ENCODE measurements at places on chromosomes 16 and 17.

GRCh38 chr16:30437511-30438046 is 7.7 kb upstream of the DCTPP1 start:
- no peak for DNase-seq

DNA sequence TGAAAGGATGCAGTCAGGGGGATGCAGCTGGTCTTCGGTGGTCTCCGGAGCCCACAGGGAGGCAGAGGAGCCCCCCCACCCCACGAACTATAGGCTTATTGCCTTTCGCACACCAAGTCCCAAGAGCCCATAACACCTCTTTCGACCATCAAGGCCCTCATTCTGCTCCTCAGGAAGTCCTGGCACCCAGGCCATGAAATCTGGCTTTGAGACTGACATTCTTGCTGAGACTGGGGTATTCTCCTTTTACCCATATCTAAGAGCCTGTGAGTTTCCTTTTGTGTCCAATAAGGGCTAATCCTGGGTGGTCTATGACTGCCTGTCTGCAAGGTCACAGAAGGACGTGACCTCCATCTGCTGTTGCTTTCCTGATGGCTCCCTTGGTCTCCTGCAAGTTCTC is 6.4 kb upstream of the ARL4D start:
- DNase-seq: no peak

GRCh38 chr17:19730843-19731242 is 14.5 kb upstream of the SLC47A2 start:
- no peak for DNase-seq

DNA sequence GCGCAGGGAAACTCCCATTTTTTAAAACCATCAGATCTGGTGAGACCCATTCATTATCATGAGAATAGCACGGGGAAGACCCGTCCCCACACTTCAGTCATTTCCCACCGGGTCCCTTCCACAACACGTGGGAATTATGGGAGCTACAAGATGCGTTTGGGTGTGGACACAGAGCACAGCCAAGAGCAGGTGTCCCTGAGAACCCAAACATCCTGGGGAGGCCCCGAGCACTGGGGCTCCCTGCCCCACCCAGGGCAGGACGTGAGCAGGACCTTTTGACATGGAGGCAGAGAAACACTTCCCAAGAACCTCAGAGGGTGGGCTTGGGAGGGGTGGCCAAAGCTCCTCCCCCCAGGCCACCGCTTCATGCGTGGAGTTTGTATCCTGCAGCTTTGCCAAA is 89.9 kb upstream of the DNAH17 start:
- DNase-seq: no peak

GRCh38 chr17:77328823-77329740 is 188.3 kb downstream of the SEC14L1 start:
- DNase-seq: no peak

DNA sequence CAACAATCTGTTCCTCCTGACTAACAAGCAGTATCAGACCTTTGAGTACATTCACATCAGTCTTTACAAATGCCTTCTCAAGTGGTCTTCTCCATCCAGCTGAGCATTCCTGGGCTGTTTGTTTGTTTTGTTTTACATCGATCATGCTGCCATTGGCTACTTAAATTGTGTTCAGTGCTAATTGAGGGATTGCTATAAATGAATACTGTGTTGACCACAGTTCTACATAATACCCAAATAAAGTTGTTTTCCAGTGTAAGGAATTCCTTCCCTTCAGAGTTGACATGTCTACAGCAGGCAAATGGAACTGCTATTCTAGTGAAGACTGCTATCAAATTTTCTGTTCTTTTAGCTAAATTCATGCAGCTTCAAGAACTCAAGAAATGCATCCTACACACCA is 3.2 kb downstream of the CDH8 start:
- DNase-seq: no peak

DNA sequence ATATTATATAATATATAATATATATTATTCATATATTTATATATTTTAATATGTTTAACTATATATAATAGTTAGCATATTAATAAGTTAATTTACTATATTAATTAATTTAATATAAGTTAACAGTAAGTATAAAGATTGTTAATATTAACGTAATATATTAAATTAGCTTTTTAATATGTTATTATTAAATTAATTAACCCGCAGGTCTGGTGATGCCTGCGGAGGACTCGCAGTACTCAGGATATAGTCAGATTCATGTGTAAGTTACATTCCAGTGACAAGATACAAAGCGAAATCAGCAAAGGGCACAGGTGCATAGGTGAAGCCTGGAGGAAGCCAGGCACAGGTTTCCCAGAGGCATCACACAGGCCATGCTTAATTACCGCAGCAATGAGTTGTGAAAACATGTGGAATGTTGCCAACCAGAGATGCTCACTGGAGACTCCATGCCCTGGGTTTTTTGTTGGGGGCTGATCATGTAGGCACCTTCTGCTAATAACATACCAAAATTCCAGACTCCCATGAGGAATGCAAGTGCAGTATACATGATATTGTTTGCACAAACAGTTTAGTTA is 130.4 kb upstream of the MPHOSPH6 start:
- DNase-seq: no peak

DNA sequence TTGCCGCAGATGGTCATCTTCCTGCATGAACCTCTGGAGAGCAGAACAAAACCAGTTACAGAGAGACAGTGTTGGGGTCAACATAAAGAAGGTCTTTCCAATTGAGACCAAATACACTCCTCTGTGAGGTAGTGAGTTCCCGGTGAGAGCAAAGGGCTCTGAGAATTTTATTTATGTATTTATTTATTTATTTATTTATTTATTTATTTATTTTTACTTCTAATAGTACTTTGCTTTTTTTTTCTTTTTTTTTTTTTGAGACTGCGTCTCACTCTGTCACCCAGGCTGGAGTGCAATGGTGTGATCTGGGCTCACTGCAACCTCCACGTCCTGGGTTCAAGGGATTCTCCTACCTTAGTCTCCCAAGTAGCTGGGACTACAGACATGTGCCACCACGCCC is 12.1 kb upstream of the COTL1 start:
- no peak for DNase-seq

DNA sequence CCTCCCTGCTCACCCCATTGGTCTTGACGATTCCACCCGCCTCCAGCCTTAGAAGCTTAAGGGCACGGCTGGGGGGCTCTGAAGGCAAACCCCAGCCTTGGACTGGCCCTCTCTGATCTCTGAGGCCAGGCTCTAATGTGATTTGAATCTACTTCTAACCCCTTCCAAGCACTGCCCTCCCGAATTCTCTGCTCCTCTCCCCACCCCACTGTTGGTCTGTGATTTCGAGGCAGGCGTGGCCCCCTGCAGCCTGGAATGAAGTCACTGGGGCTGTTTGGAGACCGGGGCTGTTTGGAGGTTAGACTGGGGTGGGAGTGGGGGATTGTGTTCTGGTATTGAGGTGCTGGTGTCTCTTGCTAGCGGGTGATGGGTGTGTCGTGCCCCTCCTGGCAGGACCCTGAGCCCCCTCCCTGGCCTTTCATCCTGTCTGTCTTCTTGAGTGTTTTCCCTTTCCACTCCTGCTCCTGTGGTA is 2.2 kb downstream of the GRB7 start:
- DNase-seq: no peak

DNA sequence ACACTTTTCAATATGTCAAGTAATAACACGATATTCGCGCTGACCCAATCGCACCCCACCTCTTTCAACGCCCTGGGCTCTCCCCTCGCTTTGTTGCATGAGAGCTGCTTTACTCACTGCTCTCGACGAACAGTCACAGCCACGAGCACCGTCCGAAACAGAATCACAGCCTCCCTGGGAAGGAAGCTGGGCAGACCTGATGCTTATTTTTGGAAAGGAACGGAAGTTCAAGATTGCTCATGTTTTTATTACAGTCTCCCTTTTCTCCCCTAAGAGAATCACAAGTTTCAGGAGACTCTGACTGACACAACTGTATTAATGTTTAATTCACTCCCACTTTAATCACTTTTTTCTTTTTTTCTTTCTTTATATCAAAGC is 67.8 kb downstream of the ANKRD11 start:
- no peak for DNase-seq

DNA sequence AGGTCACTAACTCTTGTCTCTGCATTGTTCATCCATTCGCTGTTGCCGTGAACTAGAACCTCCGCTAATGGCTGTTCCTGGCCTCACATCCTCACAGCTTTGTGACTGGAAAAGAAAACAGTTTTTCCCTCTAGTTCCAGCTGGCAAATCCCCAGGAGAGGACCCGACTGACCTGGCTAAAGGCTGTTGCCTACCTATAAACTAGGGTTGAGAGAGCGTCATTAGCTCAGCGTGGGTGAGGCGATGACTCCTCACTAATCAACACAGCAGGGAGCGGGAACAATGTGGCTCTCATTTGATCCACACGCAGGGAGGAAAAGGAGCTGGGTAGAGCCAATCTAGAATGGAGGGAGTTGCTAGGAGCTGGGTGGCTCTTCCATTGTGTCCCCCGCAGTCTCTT is 282.1 kb upstream of the IRX5 start:
- DNase-seq: no peak

DNA sequence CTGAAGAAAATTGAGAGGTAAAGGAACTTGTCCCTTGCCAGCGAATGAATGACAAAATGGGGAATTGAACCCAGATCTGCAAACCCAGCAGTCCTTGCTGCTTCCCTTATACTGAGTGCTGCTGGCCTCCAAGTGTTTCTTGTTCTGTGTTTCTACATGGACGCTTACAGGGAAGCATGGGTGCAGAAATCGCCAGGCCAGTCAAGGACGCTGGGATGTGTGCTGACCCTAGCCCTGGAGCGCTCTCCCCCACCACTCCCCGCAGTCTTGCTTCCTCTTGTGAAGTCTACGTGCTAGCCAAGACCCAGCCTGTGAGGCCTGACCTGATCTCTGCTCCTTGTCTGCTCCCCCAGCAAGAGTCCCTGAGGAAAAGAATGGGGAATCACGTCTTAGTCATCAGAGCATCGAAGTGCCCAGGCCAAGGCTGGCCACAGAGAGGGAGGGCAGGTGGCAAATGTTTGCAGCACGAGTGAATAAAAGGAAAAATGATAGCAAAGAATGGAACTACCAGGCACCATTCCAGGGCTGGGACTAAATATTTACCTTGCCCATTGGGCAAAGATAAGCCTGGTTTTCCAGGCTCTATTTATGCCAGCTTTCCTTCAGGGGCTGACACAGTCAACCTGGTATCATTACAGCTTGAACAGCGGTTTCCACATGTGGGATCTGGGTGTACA is 17.4 kb downstream of the CA4 start:
- DNase-seq: no peak

DNA sequence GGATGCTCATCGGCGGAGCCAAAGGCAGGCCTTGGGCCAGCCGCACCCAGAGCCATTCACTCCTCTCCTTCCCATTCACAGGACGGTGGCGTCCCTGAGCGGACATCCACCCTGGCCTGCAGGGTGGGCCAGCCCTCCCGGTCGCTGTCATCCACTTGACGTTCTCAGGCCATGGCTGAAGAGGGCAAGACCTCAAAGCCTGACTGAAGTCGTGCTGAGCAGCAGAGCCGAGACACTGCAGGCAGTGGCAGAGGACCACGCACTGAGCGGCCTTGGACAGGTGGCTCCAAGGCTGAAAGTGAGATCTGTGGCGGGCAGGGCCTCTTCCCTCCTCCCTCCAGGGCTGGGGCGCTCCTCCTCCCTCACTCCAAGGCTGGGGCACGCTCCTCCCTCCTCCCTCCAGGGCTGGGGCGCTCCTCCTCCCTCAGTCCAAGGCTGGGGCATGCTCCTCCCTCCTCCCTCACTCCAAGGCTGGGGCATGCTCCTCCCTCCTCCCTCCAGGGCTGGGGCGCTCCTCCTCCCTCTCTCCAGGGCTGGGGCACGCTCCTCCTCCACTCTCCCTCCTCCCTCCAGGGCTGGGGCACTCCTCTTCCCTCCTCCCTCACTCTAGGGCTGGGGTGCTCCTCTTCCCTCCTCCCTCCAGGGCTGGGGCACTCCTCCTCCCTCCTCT is 24.1 kb downstream of the GNPTG start:
- no peak for DNase-seq

GRCh38 chr16:85948138-85948509 is 49.2 kb downstream of the IRF8 start:
- no peak for DNase-seq

DNA sequence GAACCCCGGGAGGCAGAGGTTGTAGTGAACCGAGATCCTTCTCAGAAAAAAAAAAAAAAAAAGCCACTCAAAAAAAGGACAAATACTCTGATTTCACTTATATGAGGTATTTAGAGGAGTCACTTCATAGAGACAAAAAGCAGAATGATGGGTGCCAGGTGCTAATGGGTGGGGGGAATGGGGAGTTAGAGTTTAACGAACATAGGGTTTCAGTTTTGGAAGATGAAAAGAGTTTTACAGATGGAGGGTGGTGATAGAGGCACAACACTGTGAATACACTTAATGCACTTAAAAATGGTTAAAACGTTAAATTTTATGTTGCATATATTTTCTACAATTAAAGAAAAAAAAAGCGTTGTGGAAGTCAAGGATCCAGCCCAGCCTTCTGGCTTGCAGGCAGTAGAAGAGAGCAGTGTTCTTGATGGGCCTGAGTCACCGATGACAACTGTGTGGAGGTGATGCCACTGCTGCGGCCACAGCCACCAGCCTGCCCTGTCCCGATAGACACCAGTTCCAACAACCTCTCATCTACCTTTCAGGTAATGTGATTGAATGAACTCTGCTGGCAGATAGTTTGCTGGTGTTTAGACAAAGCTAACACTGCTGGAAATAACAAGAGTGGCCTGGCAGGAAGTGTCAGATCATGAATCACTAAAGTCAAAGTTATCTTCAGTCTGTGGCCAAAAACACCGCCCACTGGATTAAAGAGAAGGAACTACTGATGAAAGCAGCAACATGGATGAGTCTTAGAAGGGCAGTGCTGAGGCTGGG is 49.9 kb upstream of the COX10 start:
- no peak for DNase-seq

- no peak for DNase-seq
Observed at GRCh38 chr16:85613604-85614337, 649 bp downstream of the GSE1 start.

- DNase-seq: no peak
Observed at GRCh38 chr17:59093702-59094231, 12.9 kb downstream of the TRIM37 start.

GRCh38 chr16:4957720-4958509 is at the start of gene SEC14L5:
SEC14L5 (plus strand) TSS chr16:4958330; CDS start chr16:4959324, 994 bp downstream.
- peak; percentile 75 for DNase-seq

GRCh38 chr16:15798671-15799070 is 58.2 kb downstream of the MYH11 start:
- DNase-seq: no peak

GRCh38 chr16:23495671-23496070 is 14.6 kb downstream of the GGA2 start:
- DNase-seq: no peak

- no peak for DNase-seq
Observed at GRCh38 chr16:27253526-27253930, 15.0 kb downstream of the NSMCE1 start.

- no peak for DNase-seq
Observed at GRCh38 chr17:81203136-81203535, 19.6 kb downstream of the CEP131 start.

GRCh38 chr16:1846416-1846815 is 19.4 kb downstream of the FAHD1 start:
- DNase-seq: no peak

GRCh38 chr16:49884033-49885015 is 28.4 kb upstream of the ZNF423 start:
- DNase-seq: no peak

GRCh38 chr16:86653285-86654006 is 75.1 kb downstream of the FOXL1 start:
- DNase-seq: no peak
